ENCODE measurements at places on chromosomes 1 and 21.

DNA sequence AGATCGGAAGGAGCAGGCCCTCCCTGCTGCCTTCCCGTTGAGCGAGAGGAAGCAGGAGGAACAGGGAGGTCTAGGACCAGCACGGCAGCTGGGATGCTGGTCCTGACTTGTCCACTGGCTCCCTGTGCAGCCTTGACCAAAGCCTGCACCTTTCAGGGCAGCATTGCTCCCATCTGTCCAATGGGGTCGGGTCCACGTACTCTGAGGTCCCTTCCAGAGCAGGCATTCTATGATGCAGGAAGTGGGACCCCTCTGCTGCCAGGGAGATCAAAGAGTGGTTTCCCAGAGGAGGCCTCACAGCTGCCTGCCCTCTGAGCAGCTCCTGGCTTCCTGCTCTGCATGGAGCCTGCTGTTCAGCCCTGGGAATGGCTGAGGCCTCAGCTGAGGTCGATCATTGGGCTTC is 21.7 kb upstream of the ZNF362 start:
- DNase-seq: no peak

GRCh38 chr1:244302876-244303609 is 148.7 kb downstream of the ADSS2 start:
- no peak for DNase-seq

- no peak for DNase-seq
Observed at GRCh38 chr1:193841857-193842256, 655.4 kb upstream of the B3GALT2 start.

- DNase-seq: no peak
Observed at GRCh38 chr1:107871259-107871658, 93.7 kb downstream of the VAV3 start.

- no peak for DNase-seq
Observed at GRCh38 chr1:201818971-201819750, 9.8 kb upstream of the IPO9 start.

- no peak for DNase-seq
Observed at GRCh38 chr1:53471000-53471399, 11.8 kb downstream of the DMRTB1 start.

DNA sequence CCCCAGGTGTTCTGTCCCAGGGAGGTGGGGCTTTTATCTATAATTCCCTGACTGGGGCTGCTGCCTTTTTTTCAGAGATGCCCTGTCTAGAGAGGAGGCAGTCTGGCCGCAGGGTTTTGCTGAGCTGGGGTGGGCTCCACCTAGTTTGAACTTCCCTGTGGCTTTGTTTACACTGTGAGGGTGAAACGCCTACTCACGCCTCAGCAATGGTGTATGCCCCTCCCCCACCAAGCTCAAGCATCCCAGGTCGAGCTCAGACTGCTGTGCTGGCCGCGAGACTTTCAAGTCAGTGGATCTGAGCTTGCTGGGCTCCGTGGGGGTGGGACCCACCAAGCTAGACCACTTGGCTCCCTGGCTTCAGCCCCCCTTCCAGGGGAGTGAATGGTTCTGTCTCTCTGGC is 124.3 kb downstream of the CENPF start:
- no peak for DNase-seq

- no peak for DNase-seq
Observed at GRCh38 chr1:66542314-66542713, 8.4 kb downstream of the SGIP1 start.

- DNase-seq: no peak
Observed at GRCh38 chr1:115164940-115165705, 75.8 kb upstream of the TSPAN2 start.

DNA sequence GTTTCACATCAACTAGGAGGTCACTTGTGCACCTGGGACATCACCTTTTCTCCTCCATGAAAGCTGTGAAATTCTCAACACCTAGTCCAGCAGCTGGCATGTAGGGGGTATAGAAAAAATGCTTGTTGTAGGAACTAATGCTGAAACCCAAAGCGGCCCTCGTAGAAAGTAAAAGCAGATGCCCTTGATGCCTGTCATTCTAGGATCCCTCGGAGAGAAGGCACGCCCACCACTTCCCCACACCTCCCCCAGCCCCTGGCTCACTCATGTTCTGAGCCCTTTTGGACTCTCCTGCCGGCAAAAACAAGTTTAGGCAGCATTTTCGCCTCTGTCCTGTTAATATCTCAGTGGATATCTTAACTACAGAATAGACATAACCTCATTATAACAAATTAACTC is 36.5 kb downstream of the RIPK4 start:
- no peak for DNase-seq

DNA sequence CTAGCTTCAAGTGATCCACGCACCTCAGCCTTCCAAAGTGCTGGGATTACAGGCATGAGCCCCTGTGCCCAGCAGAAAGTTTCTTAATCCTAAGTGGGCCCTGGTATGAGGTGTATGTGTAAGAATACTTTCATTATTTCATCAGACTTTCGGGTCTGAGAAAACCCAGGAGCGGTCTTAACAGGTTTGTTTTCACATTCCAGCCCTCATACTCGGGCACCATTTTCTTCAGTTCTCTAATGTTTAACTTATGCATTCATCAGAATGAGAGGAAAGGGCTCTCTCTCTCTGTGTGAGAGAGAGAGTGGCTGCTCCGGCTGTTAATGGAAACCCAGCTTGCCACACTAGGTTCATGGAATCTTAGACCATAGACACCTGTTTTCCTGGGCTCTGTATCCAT is 4.2 kb upstream of the PADI1 start:
- no peak for DNase-seq

- DNase-seq: no peak
Observed at GRCh38 chr1:230270185-230270558, 156.0 kb downstream of the PGBD5 start.

- no peak for DNase-seq
Observed at GRCh38 chr1:93672069-93672468, 9.6 kb downstream of the BCAR3 start.

- no peak for DNase-seq
Observed at GRCh38 chr21:45533361-45533845, 8.8 kb downstream of the SLC19A1 start.

- DNase-seq: no peak
Observed at GRCh38 chr1:178495158-178495557, 1.6 kb downstream of the CLEC20A start.

GRCh38 chr21:35529171-35529863 is 480.2 kb upstream of the RUNX1 start:
- no peak for DNase-seq

DNA sequence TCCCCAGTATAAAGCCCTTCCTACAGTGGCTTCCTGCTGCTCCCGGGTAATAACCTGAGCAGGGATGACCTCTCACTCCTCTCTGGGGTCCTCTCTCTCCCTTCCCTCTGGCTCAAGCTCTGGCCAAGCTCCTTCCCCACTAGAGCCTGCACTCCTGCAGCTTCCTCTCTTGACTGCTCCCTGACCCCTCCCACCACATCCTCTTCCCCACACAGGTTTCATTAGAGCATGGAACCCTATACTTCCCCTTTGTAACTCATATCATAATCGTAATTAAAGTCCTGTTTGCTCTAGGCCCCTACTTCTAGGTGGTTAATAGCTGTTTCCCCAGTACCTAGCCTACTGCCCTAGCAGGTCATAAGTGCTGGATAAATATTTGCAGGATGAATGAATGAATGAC is 146.2 kb downstream of the C1orf21 start:
- no peak for DNase-seq

- DNase-seq: no peak
Observed at GRCh38 chr21:44574457-44575306, 1.2 kb downstream of the KRTAP10-4 start.

GRCh38 chr1:151485685-151486255 is 25.4 kb upstream of the CGN start:
- DNase-seq: no peak

GRCh38 chr1:221097479-221098281 is 218.4 kb downstream of the HLX start:
- no peak for DNase-seq

- no peak for DNase-seq
Observed at GRCh38 chr21:25381936-25382452, 225.3 kb downstream of the MRPL39 start.

GRCh38 chr1:96028071-96028470 is 693.5 kb upstream of the PTBP2 start:
- no peak for DNase-seq

GRCh38 chr1:30687886-30688285 is 35.5 kb downstream of the MATN1 start:
- no peak for DNase-seq

DNA sequence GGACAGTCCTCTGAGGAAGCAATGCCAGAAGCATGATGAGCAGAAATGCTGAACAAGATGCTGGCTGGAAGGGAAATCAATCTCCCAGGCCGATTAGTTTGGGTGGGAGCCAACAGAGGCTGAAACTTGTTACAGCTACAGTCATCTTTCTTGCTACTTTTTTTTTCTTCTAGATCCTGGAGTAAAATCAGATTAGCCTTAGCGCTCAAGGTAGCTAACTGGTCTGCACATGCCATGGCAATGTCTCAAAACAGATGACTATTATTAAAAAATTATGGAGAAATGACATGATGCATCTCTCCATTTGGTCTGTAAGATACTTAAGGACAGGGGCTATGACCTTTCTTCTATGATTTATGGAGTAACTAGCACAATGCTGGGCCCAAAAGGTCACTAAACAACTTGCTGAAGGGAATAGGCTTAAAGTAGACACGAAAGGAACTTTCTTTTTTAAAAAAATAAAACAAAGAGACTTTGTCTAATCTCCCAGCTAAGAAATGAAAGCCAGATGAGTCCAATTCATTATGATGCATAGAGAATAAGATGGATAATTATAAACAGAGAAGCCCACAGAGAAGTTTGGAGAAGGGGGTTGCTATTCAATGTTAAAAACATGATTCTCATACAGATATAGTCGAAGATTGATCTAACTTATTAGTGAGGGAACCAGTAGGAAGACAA is 42.5 kb downstream of the UTP25 start:
- DNase-seq: no peak

- DNase-seq: no peak
Observed at GRCh38 chr1:61162520-61163258, 80.3 kb downstream of the NFIA start.

- no peak for DNase-seq
Observed at GRCh38 chr1:199931666-199932377, 95.7 kb upstream of the NR5A2 start.

DNA sequence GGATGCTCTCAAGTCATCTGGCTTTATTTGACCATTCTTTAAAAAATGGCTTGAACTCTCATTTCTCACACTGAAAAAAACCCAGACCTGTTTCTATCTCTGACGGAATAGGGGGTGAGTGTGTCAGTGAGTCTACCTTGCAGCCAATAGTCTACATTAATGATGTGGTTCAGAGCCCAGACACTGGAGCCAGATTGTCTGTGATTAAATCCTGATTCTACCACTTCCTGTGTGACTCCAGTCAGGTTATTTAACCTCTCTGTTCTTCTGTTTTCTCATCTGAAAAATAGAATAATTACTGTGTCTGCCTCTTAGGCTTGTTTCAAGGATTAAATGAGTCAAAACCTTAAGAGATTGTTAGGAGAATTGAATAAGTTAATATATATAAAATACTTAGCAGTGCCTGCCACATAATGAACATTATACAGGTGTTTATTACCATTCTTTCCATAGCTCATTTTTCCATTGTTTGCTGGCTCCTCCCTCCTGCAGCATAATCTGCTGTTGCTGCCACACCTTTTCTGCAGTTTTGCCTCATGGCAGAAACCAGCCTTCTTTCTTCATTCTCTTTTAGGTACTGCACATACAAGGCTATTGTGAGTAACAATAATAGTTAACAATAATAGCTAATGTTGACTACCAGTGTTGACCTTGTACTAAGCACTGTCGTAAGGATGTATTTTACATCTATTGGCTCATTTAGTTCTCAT is 157.6 kb upstream of the IVNS1ABP start:
- DNase-seq: no peak

DNA sequence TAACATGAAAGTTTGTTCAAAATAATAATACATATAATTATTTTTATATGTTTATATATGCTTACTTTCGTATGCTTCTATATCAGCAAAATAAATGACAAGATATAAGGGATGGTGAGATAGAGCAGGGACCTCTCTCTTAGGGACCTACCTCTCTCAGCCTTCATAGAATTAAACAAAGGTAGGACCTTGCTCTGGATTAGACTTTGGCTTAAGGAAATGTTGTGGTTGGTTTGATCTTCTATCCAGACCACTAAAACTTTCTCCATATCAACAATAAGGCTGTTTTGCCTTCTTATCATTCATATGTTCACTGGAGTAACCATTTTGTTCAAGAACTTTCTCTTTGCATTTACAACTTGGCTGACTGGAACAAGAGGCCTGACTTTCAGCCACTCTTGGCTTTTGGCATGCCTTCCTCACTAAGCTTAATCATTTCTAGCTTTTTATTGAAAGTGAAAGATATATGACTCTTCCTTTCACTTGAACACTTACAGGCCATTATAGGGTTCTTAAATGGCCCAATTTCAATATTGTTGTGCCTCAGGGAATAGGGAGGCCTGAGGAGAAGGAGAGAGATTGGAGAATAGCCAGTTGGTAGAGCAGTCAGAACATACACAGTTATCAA is 14.4 kb downstream of the FRRS1 start:
- no peak for DNase-seq

DNA sequence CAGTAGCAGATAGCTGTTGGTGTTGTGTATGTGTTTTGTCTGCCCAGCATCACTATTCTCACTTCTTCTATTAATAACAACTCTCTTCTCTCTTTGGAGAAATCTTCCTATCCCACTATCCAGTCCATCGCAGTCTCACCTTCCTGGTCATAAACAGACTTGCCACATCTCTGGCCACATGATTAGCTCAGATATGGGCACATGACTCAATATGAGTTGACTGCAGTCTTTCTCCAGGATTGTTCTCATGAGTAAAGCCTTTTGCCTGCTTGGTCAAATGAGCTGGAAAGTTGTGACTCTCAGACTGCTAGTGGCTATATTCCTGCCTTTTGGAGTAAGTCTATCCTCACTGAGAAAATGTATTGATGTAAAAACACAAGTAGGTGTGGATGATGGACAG is 32.9 kb upstream of the TADA1 start:
- no peak for DNase-seq

DNA sequence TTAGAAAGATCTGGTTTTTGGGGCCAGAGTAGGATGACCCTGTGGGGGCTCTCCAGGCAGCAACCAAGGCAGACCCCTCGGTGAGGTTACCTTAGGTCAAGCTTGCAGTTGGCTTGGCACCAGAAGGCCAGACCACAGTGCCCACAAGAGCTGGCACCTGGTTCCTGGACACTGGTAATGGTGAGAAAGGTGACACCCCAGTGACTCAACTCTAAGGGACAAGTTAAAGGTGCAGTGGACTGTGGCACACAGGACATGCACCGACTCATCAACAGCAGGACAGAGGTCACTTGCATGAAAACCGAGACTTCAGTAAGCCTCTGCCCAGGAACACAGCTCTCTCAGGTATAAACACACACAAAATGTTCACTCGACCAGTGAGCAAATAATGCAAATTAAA is 6.7 kb downstream of the LRRC38 start:
- DNase-seq: no peak

GRCh38 chr1:198892065-198892464 is 253.2 kb downstream of the PTPRC start:
- DNase-seq: no peak

DNA sequence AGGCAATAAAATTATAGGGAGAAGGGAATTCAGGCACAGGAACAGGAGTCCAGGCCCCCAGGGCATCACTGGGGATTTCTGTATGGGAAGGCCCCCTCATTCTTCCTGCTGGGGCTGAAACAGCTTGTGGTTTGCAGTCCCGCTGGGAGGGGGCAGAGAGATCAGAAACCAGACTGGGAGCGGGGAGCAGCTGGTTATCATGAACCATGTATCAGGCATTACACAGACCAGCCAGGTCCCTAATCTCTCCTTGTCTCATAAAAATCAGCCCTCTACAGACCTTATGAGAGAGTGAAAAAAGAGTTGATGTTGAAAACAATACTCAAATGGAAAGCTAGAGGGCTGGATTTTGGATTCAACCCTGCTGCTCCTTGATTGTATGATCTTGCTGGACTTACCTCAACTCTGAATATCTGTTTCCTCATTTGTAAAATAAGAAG is 93.4 kb upstream of the F3 start:
- DNase-seq: no peak

All from cortex of kidney (tissue), 1 donor.